ENCODE measurements at places on chromosomes 1 and 21.

DNA sequence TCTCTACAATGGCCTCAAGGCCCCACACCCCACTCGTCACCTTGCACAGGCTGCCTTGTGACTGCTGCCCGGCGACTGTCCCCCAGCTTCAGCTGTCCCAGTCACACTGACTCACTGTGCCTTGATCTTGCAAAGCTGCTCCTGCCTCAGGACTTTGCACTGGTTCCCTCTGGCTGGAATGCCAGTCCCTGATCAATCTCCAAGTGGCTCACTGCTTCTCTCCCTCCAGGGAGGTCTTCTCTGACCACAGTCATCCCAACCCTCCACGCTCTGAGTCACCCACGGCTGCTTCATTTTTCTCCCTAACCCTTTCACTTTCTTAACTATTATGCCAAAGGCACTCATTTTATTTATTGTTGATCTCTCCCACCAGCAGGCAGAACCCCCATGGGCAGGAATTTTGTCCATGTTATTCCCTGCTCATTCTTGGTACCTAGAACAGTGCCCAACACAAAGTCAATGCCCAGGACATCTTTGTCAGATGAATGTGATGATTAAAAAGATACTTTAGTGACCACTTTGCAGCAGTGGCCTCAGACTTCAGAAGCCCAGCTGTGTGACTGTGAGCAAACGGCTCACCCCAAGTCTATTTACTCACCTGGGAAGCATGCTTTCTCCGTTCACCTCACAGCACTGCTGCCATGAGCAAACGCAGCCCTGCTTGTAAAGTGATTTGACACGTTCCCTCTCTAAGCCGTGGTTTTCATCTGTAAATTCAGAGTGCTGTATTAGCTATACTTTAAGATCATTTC lies 53.4 kb downstream of the ZBTB18 start:
- no peak for DNase-seq

DNA sequence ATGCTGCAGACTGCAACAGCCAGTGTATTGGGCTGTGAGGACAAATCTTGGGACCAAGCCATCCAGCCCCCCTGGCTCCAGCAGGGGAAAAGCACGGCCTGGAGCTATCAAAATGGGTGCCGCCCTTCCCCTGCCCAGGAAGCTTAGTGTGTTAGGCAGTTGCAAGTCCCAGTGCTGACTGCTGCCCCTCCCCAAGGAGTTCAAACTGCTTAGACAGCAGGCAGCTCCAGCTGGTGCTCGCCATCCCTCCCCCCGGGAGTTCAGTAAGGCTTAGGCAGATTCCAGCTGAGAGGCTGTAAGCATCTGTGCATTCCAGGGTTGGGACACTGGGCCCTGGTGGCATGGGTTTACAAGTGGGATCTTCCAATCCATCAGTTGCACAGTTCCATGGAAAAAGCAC lies 579.6 kb upstream of the NR5A2 start:
- no peak for DNase-seq

DNA sequence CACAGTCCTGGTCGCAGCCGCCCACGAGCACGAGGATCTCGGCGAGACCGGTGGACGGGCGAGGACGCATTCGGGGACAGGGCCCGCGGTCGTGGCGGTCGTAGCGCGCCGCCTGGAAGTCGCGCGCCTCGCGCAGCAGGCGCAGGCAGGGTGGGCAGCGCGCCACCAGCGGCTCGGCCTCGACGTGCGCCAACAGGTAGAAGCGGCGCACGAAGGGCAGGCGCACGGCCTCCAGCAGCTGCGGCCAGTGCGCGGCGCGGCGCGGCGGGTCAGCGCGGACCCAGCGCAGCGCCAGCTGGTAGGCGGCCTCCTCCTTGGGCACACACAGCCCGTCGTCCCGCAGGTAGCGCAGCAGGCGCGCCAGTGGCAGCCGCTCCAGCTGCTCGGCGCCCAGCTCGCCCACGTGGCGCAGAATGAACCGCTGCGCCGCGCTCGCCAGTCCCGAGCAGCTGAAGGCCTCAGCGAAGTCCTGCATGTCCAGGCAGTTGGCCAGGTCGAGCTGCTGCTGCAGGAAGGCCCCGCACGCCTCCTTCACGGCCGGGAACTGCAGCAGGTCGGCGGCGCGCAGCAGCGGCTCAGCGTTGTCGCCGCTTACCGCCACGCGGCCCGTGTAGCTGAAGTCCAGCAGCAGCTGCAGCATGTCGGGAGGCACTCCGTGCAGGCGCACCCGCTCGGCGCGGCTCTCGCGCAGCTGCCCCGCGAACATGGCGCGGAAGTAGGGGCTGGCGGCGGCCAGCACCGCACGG lies 573 bp downstream of the KLHL21 start:
- DNase-seq: no peak

- DNase-seq: no peak
Measured at GRCh38 chr1:158020259-158020885, 26.9 kb downstream of the KIRREL1 start.

GRCh38 chr21:34205811-34206571 lies 132.6 kb downstream of the MRPS6 start:
- no peak for DNase-seq

- no peak for DNase-seq
Measured at GRCh38 chr1:39692152-39693074, 1.2 kb upstream of the HPCAL4 start.

- DNase-seq: no peak
Measured at GRCh38 chr1:186494832-186495271, 33.9 kb upstream of the PDC start.

GRCh38 chr1:173149887-173150286 lies 57.2 kb downstream of the TNFSF4 start:
- DNase-seq: no peak

GRCh38 chr21:33441489-33442477 lies 38.0 kb downstream of the TMEM50B start:
- no peak for DNase-seq

DNA sequence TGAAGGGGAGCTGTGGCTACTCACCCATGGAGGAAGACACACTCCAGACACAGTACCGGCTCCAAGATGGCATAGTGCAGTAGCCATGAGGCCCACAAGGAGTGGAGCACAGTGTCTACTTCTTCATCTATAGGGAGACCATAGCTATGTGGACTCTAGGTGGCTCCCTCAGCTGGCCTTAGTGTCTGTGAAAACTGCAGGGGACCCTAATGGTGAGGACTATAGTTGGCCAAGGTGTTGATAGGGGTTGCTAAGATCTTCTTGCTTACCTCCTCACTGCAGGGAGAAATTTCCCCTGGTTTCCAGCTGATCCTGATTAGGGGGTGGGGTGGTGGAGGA lies 58.9 kb downstream of the DIPK1A start:
- DNase-seq: no peak

DNA sequence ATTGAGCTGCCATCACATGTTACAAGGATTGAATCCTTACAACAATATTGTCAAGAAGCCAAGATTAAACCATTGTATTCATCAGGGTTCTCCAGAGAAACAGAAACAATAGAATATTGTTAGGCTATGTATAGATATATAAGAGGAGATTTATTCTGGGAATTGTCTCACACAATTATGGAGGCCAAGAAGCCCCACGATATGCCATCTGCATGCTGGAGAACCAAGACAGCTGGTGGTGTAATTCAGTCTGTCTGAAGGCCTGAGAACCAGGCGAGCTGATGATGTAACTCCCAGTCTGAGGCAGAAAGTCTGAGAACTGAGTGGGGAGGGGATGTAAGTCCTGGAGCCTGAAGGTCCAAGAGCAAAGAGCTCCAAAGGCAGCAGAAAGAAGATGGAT lies 14.5 kb upstream of the TTF2 start:
- no peak for DNase-seq

- DNase-seq: peak; percentile 42
Measured at GRCh38 chr1:22420455-22421053, 31.1 kb upstream of the ZBTB40 start.

- DNase-seq: no peak
Measured at GRCh38 chr21:29194847-29195246, 64.4 kb downstream of the MAP3K7CL start.

DNA sequence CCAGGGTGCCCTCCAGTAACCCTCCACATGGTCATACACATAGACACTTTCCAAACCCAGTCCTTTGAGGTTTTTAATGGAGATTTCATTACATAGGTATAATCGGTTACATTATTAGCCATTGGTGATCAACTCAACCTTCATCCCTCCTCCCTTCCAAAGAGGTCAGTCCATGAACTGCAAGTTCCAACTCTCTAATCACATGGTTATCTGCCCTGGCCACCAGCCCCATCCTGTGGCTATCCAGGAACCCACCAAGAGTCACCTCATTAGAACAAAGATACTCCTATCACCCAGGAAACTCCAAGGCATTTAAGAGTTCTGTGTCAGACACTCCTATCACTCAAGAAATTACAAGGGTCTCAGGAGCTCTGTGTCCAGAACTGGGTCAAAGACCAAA lies 12.2 kb downstream of the ATP1A4 start:
- DNase-seq: no peak

GRCh38 chr1:157270705-157271274 lies 132.6 kb upstream of the ETV3 start:
- DNase-seq: no peak

DNA sequence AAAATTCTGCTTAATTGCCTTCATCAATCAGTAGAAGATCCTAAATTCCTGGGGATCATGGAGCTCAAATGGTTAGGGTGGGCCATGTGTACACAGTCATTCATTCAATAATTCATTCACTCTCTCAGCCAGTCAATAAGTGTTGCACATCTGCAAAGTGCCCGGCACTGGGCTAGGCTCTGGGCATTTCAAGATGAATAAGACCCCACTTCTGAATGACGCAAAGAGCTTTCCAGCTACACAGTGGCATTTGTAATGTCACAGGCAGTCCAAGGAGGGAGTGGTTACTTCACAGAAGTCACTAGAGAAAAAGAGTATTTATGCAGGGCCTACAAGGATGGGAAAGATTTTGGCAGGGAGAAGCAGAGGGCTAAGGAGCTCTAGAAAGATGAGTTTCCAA lies 93.2 kb downstream of the KCNJ15 start:
- no peak for DNase-seq

DNA sequence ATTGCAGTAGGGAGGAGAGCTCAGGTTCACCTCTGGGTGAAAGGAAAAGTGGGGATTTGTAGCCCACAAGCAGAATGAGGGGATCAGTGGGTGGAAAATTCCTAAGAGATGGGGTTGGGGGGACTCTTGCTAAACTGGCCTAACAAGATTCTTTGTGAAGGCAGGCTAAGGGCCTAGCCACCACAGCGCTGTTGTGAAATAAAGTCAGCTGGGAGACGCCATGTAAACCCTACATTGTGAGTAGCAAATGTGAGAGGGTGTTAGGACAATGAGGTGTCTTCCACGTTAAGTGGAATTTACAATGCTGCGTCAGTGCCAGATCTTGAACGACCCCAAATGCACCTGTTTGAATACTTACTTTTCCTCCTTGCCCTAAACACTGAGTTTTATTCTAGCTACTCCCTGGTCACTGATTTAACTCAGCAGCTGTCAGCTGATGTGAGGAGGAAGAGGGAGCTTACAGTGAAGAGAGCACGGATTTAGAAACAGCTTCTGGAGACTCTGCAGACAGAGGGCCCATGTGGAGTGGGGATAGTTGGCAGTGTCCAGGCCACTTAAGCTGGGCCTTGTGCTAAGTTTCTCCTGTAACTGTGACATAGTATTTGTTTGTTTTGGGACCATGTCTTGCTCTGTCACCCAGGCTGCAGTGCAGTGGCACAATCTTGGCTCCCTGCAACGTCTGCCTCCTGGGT lies 17.3 kb downstream of the PDPN start:
- no peak for DNase-seq

GRCh38 chr21:21079646-21080045 lies 81.4 kb downstream of the NCAM2 start:
- no peak for DNase-seq

- DNase-seq: no peak
Measured at GRCh38 chr1:153585006-153585405, 19.4 kb upstream of the S100A2 start.
